AG10803 (cell line): ENCODE measurements at places on chromosomes 7 and 10.

DNA sequence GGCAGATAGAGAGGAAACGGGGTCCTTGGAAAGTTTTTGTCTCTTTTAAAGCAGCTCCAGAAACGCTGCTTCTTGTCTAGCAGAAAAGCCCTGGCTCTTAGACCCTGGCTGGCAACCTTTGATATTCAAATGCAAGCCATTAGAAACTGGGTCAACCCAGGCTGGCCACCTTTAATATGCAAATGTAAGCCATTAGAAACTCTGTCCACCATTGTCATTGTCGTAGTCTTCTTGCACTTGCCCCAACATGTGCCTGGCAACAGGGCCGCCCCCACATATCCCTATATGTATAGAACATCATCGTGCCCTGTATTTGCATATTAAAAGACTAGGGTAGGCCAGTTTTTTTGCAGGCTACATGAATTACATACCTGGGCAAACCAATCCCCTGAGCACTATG is 621.3 kb upstream of the DPP6 start:
- DNase-seq: no peak

GRCh38 chr7:49294611-49295010 is 370.3 kb downstream of the CDC14C start:
- peak; percentile 1 for DNase-seq

DNA sequence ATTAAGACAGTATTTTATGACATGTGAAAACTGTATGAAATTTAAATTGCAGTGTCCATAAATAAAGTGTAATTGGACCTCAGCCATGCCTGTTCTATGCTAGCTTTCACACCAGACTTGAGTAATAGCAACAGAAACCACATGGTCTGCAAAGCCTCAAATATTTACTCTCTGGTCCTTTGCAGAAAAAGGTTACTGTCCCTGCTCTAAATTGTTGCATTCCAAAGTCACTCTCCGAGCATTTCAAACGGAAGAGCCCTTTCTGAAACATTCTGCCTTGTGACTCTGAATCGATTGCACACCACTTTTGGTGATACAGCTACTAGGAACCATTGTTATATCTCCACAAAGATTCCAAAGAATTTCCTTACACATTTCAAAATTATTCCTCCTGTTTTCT is 81.0 kb upstream of the STK17A start:
- peak; percentile 95 for DNase-seq

GRCh38 chr10:95304976-95305375 is 14.2 kb upstream of the PDLIM1 start:
- DNase-seq: no peak

DNA sequence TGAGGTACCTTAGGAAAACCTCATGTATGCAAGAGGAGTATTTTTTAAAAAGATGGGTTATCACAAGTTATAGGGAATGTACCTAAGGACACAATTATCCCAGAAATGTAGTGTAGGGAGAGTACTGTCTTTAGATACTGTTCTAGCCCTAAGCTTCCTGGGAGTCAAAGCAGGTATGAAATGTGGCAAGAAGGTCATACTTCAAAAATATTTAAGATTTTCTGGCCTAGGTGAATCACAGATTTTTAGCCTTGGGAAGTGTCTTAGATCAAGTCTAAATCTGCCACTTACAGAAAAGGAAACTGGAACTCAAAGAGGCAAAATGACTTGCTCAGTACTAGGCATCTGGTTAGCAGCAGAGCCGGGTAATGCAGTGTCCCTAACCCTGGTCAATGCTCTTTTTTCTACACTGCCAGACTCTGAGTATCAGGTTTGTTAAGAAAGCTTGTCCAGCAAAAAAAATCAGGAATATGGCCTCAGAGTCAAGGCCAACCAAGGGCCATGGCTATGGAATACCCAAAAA is 13.9 kb downstream of the PIK3AP1 start:
- no peak for DNase-seq

DNA sequence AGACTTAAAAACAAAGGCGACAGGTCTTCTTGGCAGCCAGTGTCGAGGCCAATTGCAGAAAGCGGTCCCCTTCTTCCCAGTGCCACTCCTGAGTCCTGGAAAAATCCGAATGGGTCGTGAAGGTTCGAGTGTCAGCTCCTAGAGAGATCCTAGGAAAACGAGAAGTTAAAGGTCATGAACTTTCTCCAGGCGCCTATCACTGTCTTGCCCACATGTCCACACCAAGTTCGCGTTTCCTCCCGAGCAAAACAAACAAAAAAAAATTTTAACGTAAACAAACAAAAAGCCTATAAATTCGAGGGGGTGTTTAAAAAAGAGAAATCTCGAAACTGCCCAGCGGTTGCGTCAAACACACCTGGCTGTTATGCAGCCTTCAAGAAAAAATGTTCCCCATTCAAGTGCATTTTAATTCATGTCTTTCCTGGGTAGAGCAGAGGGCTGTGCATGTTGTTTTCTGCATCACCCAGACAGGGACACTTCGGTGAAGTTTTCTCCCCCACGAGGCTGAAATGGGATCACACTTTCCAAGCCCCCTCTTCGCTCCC is 1.5 kb downstream of the ARHGAP21 start:
- peak; percentile 24 for DNase-seq

DNA sequence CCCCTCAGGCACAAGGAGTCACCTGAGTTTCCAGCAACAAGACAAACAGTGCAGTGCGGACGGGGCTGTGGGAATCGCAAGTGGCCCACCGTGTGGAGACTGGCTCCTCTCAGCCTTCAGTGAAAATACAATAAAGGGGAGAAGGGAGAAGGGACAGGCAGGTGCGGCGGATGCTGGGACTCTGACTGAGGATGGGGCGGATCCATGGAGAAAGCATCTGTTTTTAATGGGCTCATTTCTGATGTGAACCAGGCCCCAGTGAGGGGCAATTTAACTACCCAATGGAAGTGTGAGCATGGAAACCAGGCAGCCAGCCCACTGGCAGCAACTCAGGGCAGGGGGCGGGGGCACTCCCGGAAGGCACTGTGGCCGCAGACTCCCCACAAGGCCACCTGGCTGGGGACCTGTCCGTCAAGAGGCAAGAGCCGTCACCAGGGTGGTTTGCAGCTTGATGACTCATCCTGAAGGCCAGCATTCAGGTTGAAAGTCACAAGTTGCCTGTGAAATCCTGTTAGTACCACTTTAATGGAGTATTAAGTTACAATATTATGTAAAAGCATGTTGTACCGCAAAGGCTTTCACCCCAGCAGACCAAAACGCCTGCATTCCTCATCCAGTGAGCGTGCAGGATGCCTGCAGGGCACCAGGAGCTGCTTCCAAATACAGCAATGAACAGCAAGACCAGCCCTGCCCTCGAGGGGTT is 476.4 kb downstream of the PTPRN2 start:
- no peak for DNase-seq

DNA sequence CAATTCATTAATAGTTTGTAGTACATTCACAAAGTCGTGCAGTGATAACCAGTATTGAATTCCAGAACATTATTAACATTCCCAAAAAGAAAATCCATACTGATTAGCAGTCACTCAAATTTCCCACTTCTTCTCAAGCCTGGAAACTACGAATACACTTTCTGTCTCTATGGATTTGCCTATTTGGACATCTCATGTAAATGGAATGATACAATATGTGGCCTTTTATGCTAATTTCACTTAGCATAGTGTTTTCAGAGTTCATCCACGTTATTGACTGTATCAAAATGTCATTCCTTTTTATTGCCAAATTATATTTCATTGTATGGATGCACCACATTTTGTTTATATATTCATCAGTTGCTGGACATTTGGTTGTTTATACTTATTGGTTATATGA is 78.8 kb downstream of the STK31 start:
- DNase-seq: no peak

DNA sequence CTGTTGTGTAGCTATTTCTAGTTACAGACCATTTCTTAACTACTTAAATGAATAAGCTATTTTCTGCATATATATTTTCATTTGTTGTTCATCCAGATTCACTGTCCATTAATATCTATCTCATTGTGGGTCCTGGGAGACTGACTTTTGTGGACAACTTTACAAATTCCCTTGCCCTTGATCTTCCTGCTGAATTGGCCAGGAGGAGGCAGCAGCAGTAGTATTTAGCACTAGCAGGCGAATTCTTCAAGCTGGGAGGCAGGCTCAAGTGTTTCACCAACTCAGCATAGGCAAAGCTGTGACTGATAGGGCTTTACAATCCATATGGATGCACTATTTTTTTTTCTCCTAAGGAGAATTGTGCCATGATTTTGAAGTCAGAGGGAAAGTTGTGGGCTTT is 461.0 kb upstream of the NRG3 start:
- no peak for DNase-seq

DNA sequence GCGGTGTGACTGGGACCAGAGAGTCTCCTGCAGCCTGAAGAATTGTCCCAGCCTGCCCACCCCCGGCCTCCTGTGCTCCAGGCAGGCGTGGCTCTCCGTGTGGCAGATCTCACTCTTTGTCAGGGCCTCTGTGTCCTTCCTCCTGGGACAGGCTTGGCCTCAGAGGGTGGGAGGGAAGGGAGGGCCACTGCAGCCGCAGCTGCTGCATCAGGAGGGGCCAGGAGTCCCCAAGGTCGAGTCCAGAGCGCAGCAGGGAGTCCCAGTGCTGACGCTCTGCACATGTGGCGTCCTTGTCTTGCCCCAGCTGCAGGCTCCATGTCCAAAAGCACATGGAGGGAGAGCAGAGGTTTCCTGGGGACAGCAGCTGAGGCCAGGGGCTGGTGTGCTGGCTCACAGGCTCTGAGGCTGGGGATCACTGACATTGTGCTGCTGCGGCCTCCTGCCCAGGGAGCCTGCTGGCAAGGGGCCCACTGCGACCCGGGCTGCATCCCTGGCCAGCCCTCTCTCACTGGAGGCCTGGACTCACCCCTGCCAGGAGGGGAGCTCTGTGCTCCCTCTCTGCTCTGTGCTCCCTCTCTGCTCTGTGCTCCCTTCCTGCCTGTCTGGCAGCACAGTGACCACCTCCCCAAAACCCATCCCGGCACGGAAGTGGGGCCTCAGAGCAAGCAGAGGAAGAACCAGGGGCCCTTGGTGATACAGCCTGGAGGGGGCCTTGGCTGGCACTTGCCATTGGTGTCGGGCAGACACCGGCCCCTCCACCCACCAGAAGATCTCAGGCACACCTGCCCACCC is 114.6 kb upstream of the RET start:
- DNase-seq: no peak

GRCh38 chr7:37286454-37286832 is 162.2 kb downstream of the ELMO1 start:
- no peak for DNase-seq

GRCh38 chr7:147796581-147796980 is 794.0 kb upstream of the C7orf33 start:
- no peak for DNase-seq
